ENCODE measurements at places on chromosomes 12 and 14.

DNA sequence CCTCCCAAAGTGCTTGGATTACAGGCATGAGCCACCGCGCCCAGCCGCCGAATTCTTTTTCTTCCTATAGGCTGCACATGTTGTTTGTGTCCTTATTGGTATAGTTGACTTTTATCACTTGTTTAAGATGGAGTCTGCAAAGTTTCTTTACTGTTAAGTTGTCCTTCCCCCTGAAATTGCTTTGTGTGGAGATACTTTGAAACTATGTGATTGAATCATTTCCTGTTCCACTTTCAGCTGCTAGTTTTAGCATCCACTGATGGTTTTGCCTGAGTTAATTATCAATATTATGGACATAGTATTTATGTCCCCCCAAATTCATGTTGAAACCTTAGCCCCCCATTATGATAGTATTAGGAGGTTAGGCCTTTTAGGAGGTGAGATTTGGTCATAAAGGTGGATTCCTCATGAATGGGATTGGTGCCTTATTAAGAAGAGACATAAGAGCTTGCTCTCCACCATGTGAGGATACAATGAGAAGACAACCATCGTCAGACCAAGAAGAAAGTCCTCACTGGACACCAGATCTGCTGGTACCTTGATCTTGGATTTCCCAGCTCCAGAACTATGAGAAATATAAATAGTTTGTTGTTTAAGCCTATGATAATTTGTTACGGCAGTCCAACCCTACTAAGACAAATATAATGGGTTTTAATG is 34.9 kb downstream of the PPHLN1 start:
- no peak for DNase-seq

DNA sequence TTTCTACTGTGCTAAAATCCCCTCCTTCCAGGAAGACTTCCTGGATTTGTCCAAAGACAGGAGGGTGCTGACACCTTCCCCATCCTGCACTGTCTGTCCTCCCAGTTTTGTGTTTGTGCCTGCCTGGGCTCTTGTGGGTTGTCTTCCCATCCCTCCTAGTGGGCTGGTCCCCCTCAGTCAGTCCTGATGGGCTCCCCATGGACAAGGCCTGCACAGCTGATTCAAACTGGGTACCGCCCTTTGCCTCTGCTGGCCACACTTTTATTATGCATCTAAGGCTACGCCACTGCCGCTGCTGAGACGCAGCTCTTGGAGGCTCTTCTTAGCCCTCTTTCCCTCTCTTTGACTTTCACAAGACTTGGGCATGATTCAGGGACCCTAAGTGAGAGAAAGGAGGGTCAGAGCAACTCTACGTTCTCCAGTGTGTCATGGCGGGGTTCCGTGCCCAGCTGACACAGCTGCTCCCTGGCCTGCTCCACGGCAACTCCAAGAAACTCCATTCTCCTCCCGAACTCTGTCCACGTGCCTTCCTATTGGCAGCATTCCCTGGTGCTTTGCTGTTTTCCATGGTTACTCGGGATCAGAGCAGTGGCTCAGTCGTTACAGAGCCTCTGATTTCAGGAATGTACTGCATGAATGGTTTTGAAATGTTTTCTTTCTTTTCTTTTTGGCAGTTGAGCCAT is 3.8 kb upstream of the KRT85 start:
- DNase-seq = no peak

- no peak for DNase-seq
Measured at GRCh38 chr12:132285991-132286681, 43.3 kb downstream of the GALNT9 start.

- no peak for DNase-seq
Measured at GRCh38 chr12:65965358-65965757, 141.1 kb downstream of the HMGA2 start.

DNA sequence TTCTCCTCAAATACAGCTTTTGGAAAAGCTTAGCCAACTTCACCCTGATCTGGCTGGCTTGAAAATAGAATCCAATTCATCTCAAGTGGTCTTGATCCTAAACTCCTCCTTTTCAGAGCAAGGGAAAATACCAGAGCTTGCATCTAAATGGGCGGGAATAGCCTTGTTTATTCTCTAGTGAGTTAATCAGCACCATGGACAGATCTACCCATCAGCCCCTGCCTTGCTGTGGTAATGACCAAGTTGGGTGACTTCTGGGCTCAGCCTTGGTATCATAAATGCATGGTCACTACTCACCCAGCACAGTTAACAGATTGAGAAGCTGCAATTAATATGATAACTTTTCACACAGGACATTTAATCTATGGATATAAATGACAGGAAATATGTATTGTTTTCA is 196.6 kb downstream of the GLT1D1 start:
- no peak for DNase-seq

GRCh38 chr14:58167057-58167456 is 15.0 kb upstream of the ARMH4 start:
- DNase-seq = no peak

GRCh38 chr14:100841761-100842403 is 16.0 kb downstream of the MEG3 start:
- no peak for DNase-seq

DNA sequence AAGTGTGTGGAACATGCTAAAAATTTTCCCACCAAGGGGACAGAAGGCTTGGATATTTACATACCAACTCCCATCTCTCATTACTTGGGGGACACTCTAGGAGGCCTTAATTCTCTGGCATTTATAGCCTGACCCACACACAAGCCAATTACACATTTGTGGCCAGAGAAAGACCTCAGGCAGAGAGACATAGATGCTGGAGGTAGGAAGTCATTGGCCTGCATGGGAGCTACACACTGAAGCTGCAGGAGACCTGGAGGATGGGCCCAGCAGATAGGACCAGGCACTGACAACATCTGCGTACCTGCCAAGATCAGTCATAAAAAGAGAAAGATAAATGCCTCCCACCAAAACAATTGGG is 61.7 kb downstream of the TBX5 start:
- DNase-seq = no peak

DNA sequence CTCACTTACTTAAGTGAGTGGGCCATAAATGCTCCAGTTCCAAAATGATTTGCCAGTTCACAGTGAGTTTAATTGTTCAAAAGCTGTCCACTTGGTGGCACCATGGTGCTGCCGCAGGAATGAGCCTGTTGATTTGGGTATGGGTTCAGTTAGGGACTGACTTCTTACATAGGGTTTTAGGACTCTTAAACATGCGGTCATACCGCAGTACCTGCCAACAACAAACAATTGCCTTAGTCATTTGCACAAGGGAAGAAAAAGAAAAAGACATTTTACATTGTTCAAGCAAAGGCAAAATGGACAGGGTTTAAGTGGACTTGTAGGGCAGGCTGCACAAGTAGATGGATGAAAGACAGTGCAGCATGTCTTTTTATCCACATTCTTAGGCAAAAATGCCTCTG is 80.0 kb upstream of the DBX2 start:
- no peak for DNase-seq

DNA sequence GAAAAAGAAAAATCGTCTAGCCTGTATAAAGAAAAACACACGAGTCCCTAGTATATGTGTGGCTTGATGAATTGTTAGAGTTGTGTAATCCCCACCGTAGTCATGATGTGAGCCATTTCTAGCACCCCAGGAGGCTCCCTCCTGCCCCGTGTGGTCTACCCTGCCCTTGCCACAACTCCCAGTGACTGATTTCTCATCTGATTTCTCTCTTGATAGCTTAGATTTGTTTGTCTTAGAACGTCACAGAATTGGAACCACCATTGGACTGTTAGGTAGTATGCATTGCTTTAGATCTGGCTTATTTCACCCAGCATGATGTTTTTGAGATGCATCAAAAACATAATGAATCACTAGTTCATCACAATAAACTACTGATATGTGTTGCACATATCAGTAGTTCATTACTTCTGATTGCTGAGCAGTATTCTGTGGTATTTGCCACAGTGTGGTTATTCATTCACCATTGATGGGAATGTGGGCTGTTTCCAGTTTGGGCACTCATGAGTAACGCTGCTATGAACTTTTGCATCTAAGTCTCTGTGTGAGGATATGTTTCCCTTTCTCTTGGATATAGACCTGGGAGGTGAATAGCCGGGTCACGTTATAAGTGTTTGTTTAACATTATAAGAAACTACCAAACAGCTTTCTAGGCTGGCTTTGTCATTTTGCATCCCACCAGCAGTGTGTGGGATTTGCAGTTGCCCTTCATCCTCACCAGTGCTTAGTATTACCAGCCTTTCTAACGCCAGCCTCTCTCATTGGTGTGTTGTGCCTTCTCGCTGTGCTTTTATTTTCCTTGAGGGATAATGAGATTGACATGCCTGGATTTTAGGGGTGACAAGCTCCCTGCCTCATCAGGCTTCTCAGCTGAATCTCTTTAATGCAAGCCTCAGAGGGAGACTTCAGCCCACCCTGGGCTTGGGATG is 31.9 kb upstream of the NCOR2 start:
- no peak for DNase-seq

- peak; percentile 82 for DNase-seq
Measured at GRCh38 chr12:120301962-120302815, at the start of gene SIRT4. Gene SIRT4, plus strand, starts transcription at chr12:120302321. Its CDS starts 1,241 bp downstream, at chr12:120303562.

- DNase-seq = no peak
Measured at GRCh38 chr12:124188561-124189405, 106.1 kb upstream of the RFLNA start.

GRCh38 chr14:81313775-81314429 is 86.2 kb downstream of the STON2 start:
- no peak for DNase-seq

GRCh38 chr12:54349679-54350078 is 14.6 kb downstream of the GPR84 start:
- no peak for DNase-seq

DNA sequence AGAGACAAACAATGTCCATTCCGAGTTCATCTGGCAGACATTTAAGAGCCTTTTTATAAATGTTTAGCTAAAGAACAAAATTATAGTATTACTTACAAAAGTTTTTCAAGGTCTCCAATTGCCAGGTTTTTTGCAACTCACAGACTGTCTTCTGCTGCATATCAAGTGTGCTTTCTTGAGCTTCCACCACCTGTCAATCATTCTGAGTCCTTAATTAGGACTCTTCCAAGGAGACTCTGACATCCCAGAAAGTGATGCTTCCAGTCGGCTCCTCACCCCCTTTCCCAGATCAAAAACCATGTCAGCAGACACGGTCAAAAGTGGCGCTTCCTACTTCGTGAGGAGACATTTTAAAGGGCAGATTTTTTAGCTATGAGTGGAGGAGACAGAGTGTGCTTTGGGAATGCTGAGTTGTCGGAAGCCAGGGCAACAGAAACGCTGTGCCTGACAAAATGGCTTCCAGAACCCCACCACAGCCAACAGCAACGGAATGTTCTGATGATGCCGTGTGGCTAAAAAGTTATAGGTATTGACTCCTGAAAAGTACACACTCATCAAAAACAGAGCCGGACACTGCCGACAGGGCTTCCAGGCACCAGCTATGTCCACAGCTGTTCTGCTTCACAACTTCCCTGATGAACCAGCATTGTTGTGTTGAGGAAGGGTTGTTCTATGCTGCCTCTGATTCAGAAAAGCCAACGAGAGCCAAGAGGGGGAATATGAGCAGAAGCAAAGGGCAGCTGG is 116.1 kb upstream of the SLC35F4 start:
- DNase-seq = no peak

GRCh38 chr12:6113691-6114475 is 10.6 kb downstream of the VWF start:
- no peak for DNase-seq

DNA sequence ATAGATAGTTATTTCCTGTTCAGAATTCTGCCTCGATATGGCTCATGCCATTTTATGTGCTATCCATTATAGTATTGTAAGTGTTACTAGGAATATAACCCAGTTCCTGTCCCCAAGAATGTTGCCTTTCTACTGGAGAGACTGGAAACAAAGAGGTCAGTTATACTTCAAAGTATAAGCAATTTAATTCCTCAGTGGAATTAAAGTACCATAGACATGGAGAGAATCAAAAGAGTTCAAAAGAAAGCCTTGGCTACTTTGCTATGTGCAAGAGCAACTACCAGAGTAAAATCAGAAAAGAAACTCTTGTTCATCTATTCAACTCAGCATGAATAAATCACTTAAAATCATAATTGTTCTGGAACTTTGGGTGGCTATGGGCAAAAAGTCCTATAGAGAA is 173.2 kb upstream of the EEA1 start:
- DNase-seq = no peak

DNA sequence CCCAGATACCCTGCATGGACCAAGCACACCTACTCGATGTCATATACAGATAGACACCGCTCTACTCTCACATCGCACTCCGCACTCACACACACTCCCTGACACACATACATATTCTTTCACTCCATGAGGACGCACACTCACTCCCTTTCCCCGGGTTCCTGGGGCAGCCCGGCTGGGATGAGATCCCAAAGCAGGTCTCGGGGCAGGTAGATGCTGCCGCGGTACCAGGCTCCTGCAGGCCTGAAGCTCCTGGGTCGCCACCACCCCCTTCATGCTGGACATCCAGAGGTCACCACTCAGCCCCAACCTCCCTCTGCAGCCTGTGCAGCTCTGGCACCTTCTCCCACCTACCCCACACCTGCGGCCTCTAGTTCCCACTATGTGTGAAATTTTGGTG is 2.3 kb downstream of the C1QL4 start:
- DNase-seq = no peak

DNA sequence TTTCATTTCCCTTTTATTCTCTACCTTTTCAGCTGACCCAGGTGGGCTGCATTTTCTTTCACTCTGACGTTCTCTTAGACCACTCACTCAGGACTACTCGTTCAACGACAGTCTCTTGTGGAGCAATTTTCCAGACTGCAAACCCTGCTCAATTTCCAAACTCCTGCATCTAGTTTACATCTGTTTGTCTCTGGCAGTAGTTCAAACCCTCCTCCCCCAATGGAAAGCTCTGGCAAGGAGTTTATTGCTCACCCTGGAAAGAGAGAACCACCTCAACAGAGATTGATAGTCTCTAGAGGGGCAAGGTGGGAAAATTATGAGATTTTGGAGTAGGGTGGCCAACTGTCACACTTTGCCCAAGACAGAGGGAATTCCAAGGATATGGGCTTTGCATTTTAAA is 130.2 kb downstream of the TSHR start:
- no peak for DNase-seq

DNA sequence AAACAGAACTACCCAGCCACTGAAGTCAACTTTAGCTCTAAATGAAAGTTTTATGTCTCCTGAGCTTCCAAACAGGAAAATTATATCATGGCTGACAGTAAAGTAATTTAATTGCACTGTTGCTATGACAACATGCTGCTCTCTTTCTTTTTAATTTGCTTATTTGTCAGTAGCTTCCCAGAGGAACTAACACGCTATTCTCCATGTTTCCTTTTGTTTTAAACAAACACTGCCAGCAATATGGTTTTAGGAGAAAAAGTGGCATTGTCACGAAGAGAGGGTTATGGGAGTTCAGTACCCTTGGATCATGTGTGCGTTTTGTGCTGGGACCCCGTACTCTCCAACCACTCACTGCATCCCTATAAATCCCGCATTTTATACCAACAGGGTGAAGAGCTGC is 1.9 kb downstream of the FOXN3 start:
- DNase-seq = no peak

- no peak for DNase-seq
Measured at GRCh38 chr12:83083616-83084015, 396.9 kb downstream of the TMTC2 start.
